ENCODE measurements at places on chromosomes 11 and 22. TPM values are rescaled to one million over a fixed set of nuclear protein-coding genes. Genes with fewer than 3 reads are reported as not detected.

DNA sequence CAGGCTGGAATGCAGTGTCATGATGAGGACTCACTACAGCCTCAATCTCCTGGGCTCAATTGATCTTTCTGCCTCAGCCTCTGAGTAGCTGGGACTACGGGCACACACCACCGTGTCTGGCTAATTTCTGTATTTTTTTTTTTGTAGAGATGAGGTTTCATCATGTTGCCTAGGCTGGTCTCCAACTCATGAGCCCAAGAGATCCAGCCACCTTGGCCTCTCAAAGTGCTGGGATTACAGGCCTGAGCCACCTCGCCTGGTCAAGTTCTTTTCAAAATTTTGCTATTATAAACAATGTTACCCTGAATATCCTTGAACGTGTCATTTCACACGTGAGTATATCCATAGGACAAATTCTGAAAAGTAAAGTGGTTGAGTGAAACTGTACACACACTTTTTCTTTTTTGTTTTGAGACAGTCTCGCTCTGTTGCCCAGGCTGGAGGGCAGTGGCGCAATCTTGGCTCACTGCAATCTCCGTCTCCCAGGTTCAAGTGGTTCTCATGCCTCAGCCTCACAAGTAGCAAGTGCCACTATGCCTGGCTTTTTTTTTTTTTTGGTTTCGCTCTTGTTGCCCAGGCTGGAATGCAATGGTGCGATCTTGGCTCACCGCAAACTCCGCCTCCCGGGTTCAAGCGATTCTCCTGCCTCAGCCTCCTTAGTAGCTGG is 21.6 kb upstream of the EP300 start:
- DNase-seq = no peak

DNA sequence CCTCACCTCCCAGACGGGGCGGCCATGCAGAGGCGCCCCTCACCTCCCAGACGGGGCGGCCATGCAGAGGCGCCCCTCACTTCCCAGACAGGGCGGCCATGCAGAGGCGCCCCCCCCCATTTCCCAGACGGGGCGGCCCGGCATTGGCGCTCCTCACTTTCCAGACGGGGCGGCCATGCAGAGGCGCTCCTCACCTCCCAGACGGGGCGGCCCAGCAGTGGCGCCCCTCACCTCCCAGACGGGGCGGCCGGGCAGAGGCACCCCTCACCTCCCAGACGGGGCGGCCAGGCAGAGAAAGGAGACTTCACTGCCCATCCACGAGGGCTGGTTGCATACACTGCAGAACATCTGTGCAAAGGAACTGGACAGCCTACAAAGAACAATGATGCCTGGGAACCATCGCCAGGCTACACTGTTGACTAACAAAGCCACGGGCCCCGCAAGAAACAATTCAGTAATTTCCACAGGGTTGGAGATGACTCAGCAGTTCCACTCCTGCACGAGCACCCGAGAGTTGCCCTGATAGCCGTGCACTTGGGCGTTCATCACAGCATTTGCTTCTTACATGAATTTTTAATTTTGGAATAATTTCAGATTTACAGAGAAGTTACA is 58.7 kb downstream of the CTTN start:
- DNase-seq = no peak

- no peak for DNase-seq
These were observed 14.1 kb upstream of the PGM2L1 start for GRCh38 chr11:74412321-74412720.

The PARVA gene
- polyA plus RNA-seq = 113 TPM

GRCh38 chr11:75873417-75874221 is 58.6 kb downstream of the UVRAG start:
- no peak for DNase-seq

- DNase-seq = no peak
These were observed 2.0 kb upstream of the EHD1 start for GRCh38 chr11:64880240-64881001.

DNA sequence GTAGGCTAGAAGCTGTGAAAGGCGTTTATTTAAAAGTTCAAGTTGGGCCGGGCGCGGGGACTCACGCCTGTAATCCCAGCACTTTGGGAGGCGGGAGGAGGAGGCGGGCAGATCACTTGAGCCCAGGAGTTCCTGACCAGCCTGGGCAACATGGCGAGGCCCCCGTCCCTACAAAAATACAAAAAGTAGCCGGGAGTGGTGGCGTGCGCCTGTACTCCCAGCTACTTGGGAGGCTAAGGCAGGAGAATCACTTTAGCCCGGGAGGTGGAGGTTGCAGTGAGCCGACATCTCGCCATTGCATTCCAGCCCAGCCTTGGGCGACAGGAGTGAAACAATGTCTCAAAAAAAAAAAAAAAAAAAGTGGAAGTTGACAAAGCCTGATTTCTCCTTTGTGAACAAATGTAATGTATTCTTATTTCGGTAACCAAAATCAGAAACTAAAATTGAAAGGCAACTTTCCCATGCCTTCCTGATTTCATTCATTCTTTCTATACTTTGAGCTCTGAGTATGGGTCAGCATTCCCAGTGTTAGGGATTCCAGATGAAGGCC is 825 bp downstream of the PTPMT1 start:
- DNase-seq = no peak

DNA sequence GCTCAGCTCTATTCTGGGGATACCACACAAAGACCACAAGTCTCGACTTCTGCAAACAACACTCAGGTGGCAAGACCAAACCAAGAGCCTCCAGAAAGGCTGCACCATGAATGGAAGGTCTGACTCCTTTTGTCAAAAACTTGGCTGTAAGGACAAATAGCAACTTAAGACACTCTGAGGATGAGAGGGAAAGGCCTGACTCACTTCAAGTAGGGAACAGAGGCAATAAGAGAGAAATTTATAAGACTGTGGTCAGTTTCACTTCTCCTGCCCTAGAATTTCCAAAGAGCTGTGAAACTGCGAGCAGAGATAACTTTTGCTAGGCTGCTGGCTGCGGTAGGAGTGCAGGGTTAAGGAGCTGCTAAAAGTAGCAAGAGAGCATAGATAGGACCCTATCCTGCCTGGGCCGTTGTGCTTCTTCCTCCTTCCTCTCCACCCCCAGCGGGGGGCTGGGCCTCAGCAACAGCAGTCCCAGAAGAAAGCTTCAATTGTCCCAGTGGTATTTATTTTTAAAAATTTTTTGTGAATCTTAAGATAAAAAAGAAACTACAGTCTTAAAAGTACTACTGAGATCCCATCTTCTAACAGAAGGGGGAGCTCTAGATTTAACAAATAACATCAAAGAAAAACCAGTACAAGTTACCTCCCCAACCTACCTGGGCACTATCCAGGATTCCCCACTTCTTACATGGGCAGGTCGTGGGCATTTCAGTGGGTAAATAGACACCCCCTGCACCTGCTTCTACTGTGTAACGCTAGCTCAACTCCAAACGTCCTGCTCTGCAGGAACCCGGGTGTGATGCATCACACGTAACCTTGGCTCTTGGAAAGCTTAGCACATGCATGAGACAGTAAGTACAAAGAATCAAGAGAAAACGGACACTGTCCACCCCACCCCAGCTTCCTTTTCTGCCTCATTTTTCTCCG is 66.4 kb downstream of the SGSM3 start:
- peak; percentile 42 for DNase-seq

DNA sequence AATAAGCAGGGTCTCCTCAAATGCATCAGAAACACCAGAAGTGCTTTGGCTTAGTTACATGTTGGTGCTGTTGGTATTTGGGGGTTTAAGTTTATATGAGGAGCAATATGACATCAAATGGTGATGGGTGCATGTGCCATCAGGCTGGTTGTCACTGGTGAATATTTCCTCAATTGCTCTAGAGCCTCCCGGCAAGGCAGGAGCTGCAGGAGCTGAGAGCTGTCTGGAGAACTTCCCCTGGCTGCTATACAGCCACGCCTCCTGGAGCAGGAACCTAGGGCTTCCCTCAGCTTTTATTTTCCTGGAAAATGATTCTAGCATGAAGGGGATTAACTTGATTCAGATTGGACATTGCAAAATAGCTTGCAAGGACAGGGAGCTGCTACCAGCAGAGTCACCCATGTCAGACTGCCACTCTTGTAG is 15.8 kb downstream of the IGLL5 start:
- no peak for DNase-seq

DNA sequence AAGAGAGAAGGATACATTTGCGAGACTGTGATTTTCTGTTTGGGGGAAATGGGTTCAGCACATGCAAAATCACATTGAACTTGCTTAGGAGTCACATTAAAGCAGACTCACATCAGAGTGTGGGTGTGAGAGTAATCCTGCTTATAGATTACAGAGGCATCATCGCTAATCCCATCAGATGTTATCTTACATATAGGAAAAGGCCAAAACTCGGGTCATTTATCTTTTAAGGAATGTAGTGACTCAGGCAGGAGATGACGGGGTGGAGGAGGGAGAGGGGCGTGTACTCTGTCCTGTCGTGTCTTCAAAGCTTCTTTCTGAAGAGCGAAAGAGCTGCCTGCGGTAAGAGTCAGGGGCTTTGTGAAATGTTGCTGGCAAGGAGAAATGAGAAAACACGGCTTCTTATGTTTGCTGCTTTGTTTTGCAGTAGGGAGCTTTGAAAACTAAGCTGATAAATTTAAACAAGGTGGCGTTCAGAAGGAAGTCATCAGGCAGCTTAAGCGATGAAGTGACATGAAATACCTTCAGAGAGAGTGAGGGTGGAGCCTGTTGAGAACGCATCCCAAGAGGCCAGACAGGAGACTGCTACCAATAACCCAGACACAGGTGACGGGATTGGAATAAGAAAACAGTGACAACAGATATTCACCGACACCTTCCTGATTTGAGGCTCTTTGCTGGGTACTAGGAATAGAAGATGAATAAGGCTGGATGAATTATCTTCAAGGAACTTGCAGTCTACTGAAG is 2.2 kb upstream of the C11orf16 start:
- DNase-seq = no peak

GRCh38 chr11:46387456-46387855 is 4.1 kb downstream of the CHRM4 start:
- DNase-seq = no peak

The LIN7C gene
- polyA plus RNA-seq = 27.0 TPM

The MUC5AC gene
- polyA plus RNA-seq = 0.01 TPM

- no peak for DNase-seq
These were observed 47.7 kb downstream of the TST start for GRCh38 chr22:36971341-36972125.

The TEX54 gene
- not detected for polyA plus RNA-seq
